Stimulated activated CD4-positive, alpha-beta T cell treated with anti-CD3 and anti-CD28 coated beads, Interleukin-1b, Interleukin-23, amount 100 ng/mL, for 4 hours (primary cell): ENCODE measurements at places on chromosomes 6 and 20.

DNA sequence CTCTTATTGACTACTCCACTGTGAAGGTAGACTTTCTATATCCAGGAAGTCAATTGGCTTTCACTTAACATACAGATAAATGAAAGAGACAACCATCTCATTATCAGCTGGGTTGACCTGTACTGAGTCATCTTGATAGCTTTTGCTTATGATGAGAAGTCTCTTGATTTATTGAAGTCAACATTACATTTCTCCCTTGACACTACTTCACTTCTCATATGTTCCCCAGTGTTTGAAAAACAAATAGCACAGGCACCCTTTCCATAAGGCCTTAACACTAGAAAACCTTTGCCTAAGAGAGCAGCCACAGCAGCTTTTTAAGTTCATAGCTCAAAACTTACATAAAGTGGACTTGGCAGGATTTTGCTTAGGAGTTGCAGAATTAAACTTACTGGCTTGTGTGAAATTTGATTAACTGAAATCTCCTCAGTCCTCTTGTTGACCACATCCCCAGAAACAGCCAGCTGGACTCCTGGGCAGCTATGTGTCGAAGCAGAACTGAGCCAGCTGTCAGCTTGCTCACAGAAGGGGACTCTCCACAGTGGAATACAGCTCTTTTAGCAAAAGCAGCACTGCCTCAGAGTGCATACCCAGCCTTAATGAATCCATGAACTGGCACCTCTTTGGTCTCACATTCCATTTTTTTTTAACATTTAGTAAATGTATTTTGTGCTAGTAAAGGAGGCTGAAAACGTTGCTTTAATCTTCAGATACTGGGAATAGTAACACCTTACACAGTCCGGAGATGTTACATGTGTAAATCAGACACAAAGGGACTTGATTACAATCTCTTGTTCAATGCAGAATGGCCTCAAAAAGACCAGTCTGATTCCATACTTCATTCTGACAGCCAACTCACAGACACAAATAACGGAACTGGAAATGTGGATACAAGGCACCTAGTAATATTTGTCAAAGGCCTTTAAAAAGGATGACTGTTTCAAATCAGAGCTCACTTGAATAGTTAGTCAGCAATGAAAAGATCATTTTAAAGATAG lies 1532.7 kb downstream of the HACE1 start:
- no peak for DNase-seq

DNA sequence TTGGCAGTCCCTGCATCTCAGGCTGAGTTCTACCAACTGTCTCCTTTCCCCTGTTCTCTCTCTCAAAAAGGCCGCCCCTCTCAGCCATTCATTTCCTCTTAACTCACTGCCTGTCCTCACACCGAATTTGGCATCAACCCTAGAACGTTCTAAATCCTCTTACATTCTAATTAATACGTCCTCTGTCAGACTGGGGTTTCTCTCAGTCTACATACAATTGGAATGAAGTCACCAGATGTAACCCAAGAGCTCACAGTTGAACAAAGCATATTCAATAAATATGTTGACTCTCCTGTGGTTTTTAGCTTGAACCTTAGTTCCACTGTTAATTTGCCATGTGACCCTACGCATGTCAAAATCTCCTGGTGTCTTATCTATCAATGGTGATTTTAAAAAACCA lies 269.6 kb downstream of the CLIC5 start:
- no peak for DNase-seq

DNA sequence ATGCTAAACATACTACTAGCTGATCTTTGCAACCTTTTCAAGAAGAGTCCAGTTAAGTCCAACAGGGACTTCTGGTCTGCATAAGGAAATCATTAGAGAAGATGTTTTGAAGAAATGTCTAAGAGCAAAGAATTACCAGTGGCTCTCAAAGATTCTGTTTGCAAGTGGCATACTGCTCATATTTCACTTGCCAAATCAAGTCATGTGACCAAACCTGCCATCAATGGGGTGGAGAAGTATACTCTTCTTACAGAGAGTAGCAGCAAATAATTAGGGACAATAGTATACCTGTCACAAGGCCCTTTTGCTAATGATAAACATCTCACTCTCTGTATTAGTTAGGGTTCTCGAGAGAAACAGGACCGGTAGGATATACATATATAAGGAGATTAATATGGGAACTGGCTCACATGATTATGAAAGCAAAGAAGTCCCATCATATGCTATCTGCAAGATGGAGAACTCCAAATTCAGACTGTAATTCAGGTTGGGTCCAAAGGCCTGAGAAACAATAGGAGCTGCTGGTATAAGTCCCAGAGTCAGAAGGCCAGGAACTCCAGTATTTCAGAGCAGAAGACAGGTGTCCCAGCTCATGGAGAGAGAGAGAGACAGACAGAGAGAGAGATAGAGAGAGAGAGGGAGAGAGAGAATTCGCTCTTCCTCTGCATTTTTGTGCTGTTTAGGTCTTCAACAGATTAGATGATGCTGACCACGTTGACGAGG lies 111.5 kb downstream of the LCA5 start:
- no peak for DNase-seq

GRCh38 chr6:71465096-71465495 lies 176.5 kb downstream of the OGFRL1 start:
- no peak for DNase-seq

- DNase-seq, result no peak
These were observed 102.8 kb downstream of the TMEM242 start for GRCh38 chr6:157220485-157220884.

- DNase-seq, result no peak
These were observed 223.4 kb upstream of the TAB2 start for GRCh38 chr6:149094156-149094555.

- no peak for DNase-seq
These were observed 6.2 kb upstream of the SOX4 start for GRCh38 chr6:21587179-21587960.

DNA sequence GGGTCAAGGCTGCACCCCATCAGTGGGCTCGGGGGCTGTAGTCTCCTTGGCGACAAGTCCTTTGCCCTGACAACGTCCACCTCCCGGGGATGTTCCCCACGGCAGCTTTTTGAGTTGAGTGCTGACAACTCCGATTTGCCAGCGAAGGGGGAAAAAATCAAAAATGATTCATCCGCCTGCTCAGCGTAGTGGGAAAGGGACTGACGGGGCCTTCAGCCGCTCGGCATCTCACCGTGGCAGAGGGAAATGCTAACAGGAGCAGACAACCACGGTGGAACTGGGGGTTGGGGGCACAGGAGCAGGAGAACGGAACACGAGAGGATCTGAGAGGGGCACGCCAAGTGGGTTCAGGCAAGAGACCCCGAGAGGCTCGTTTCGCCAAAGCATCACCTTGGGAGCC lies 173.7 kb downstream of the TFAP2C start:
- no peak for DNase-seq
